ENCODE measurements at places on chromosomes 6 and 20. TPM values are rescaled to one million over a fixed set of nuclear protein-coding genes. Genes with fewer than 3 reads are reported as not detected.

Gene PDE7B
- 0.26 TPM for total RNA-seq

Gene AKAP12
- total RNA-seq, result 12.3 TPM

Gene HSPA12B
- 2.5 TPM for total RNA-seq

Gene ARHGAP40
- total RNA-seq, result 30.2 TPM

Gene EYA4
- total RNA-seq, result 0.23 TPM

Gene DLK2
- total RNA-seq, result 23.6 TPM

Gene EPPIN
- 0.42 TPM for total RNA-seq

Gene SPATS1
- total RNA-seq, result not detected

Gene PPP1R18
- total RNA-seq, result 29.9 TPM

Gene BANF2
- not detected for total RNA-seq

- DNase-seq, result no peak
Observed at GRCh38 chr6:108168090-108168463, 2.3 kb downstream of the NR2E1 start.

DNA sequence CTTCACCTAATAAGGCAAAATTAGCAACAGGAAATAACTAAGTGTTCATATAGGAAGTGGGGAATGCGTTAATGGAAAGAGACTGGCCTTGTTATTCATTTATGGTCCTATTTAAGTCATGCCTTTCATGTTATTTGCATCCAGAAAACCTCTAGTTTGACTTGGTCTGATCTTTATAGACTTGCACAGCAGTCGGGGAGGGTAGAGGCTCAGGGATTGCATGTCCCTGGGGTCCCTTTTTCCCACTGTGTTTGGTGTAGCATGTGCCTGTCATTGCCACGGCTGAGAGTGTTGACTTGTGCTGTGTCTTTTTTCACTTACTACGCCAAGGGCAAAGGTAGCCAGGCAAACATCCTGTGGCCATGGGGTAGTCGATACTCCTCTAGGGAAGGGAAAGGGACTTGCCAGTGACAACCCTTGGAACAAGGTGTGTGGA, 105.4 kb upstream of the RIN2 start:
- DNase-seq, result no peak

DNA sequence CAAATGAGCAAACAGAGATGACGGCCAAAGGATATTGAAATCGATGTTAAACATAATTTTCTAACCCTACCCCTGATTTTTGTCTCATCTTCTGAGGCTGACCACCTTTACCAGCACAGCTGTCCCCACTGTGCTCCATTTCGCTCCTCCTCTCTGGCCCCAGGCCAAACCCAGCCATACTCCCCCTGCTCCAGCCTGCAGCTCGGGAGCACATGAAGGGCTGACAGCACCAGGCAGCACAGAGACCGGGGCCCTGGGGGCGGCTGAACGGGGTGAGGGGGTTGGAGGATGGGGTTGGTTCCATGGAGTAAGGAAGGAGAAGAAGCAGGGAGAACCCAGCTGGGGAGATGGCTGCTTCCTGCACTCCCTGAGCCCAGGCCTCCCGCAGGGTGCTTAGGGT, 3.2 kb upstream of the NCR2 start:
- DNase-seq, result no peak

DNA sequence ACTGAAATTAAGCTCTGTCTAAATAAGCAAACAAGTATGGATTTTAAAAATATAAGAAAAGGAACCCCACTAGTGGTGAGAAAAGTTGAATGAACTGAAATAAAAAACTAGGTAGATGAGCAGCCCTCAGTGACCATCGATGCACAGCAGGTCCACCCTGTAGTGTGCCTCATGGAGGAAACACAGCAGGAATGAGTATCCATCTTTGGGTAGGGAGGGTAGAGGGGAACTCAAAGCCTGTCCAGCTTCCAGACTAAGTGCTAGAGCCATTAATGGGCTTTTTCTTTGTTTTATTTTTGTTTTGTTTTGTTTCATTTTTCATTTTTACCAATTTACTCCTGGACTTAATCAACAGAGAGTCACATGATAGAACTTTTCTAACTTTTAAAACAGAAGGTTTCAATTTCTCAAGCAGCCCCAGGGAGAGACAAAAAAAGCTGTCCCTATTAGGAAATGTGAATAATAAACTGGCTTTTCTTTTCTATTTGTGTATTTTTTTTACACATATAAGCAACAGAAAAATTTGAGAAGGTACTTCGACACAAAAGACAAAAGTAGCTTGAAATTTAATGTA, 700.6 kb downstream of the HACE1 start:
- no peak for DNase-seq

GRCh38 chr20:2691663-2692035, 931 bp upstream of the EBF4 start:
- DNase-seq, result peak; percentile 51

GRCh38 chr6:127267646-127268625, 1.3 kb downstream of the RNF146 start:
- no peak for DNase-seq

DNA sequence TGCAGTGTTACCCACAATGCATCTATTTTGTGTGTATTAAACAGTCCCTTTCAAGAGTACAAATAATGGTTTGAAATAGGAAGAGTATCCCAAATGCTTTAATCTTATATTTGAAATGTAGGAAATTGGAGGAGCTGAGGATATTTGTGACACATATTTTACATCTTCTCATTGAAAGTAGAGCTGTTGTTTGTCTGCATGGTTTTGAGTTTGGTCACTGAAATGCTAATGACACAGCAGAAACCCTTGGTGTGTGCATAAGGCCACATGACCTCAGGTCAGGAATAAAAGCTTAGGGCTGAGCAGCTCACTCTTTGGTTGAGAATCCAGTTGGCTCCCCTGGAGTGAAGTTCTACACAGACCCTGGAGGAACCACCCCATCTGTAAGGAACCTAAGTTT, 49.8 kb downstream of the TPD52L1 start:
- DNase-seq, result no peak

GRCh38 chr6:52595000-52595795, 18.3 kb upstream of the TRAM2 start:
- DNase-seq, result no peak

DNA sequence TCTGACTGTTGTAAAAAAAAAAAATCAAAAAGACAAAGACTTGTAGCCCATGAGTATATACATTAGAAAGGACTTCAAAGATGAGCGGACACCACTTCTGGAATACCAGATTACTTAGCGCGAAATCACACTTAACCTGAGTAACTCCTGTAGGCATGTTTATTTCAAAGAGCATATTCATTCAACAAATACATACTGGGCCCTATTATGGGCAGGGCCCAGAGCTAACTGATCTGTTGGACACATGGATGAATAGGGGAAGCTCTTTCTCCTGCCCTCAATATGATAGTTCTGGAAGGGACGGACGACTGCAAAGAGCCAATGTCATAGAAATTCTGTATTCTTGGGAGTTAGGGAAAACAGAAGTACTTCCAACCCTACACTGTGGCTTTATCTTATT, 12.3 kb downstream of the MAN1A1 start:
- DNase-seq, result no peak

- no peak for DNase-seq
Observed at GRCh38 chr20:3716195-3716834, 3.9 kb upstream of the SIGLEC1 start.

DNA sequence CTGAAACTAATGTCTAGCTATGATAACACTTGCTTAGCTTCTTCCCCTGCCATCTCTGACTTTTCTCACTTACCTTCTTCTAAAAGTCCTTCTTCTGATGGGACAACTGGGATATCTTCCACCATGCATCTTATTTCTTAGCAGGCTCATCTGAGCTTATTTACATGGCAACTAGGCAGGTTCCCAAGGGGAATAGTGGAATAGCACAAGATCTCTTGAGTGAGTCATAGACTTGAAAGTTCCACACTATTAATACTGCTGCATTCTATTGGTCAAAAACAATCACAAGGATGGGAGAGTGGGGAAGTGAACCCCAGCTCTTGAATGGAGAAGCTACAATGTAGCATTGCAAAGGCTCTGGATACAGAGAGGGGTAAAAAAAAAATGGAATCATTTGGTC, 142.1 kb downstream of the HAO1 start:
- DNase-seq, result no peak

DNA sequence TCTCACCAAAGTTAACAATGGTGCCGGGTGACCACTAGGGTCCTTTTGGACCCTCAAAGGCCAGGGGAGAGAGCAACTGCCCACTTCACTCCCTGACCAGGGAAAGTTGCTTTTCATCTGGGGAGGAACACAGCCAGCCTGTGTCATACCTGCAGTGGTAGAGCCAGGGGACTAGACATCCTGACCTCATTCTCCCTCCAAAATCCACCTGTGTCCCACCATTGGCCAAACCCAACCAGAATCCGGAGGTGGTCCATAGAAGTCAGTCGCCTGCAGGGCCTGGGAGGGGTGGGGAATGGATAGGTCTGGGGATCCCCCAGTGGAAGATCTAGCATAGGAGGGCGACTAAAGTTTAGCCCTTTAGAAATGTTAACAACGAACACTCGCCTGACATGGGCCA, 12.8 kb downstream of the PFDN4 start:
- DNase-seq, result no peak

DNA sequence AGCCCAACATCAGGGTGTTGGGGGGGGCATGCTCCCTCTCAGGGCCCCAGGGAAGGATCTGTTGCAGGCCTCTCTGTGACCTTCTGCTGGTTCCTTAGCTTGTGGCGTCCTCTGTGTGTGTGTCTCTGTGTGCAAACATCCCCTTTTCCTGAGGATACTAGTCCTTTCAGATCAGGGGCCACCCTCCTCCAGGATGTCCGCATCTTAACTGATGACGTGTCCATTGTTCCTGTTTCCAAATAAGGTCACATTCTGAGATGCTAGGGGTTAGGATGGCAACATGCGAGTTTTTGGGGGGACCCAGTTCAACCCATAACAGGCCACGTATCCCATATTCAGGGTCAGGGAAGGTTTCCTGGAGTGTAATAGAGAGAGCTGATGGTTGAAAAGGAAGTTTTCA, 40.9 kb downstream of the GMPR start:
- DNase-seq, result no peak

DNA sequence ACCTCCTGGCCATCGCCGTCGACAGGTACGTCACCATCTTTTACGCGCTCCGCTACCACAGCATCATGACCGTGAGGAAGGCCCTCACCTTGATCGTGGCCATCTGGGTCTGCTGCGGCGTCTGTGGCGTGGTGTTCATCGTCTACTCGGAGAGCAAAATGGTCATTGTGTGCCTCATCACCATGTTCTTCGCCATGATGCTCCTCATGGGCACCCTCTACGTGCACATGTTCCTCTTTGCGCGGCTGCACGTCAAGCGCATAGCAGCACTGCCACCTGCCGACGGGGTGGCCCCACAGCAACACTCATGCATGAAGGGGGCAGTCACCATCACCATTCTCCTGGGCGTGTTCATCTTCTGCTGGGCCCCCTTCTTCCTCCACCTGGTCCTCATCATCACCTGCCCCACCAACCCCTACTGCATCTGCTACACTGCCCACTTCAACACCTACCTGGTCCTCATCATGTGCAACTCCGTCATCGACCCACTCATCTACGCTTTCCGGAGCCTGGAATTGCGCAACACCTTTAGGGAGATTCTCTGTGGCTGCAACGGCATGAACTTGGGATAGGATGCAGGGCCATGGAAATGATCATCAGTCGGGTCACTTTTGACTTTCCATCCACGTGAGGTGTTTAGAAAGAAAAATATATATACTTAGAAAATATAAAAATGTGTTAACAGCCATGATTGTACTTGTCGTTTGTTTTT, 868 bp downstream of the MC3R start:
- no peak for DNase-seq

- DNase-seq, result no peak
Observed at GRCh38 chr6:50030350-50030749, 8.6 kb upstream of the DEFB110 start.

- DNase-seq, result no peak
Observed at GRCh38 chr6:24564081-24564480, 69.3 kb downstream of the ALDH5A1 start.

- DNase-seq, result peak; percentile 69
Observed at GRCh38 chr20:62063981-62064769, 1.5 kb downstream of the TAF4 start.

DNA sequence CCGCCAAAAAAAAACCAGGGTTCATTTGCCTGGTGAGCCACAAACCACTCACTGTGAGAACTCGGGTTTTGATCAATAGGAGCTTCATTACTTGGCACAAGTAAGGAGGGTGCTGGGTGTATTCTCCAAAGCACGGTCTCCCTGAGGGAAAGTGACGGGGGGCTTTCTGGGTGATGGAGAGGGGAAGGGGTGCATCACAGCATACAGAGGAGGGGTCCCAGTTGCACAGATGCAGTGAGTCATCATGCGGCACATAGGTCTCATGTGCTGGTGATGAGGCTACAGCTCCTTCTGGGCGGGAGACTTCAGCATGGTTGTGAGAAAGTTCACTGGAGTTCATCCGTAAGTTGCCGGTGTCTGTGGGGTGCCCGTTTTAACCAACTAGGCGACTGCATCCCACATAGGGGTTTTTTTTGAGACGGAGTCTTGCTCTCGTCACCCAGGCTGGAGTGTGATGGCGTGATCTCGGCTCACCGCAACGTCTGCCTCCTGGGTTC, 36.2 kb downstream of the SUN5 start:
- DNase-seq, result peak; percentile 19

GRCh38 chr6:4922488-4923037, 81.3 kb downstream of the RPP40 start:
- no peak for DNase-seq

- DNase-seq, result no peak
Observed at GRCh38 chr6:93307505-93308409, 111.6 kb downstream of the EPHA7 start.

DNA sequence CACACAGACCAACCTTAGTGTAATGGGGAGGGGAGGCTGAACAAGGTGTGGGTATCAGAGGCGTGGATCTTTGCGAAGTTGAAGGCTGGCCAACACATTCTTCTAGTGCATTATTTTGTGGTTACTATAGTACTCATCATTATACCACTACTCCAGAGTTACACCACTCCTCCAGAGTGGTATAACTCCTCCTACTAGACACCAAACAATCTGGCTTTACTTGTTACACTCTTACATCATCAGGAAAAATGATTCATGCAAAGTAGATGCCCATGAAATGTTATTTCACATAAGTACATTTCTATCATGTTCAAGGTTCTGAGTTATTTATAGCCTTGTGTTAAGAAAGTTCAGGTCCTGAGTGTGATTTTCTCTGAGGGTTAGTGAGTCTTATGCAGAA, 443.1 kb upstream of the OPRM1 start:
- no peak for DNase-seq

GRCh38 chr6:451847-452246, 60.3 kb downstream of the IRF4 start:
- DNase-seq, result no peak

- DNase-seq, result no peak
Observed at GRCh38 chr20:62305765-62306413, 3.1 kb downstream of the ADRM1 start.

DNA sequence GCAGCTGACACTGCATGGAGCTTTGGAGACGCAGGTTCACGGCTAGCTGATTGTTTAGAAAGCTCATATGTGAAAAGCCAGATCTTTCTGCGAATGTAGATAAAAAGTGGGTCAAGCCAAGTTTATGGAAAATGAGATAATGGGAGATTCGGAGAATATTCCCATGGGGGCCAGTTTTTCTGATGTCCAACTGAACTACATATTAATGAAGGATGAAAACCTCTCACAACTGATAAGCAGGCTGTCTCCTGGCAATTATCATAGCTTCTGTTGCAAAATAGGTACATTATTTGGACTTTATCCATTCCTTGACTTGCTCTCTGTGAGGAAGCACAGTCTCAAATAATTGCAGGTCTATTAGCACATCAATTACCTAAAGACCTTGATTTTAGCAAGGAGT, 21.1 kb downstream of the HDGFL1 start:
- no peak for DNase-seq

All from suprapubic skin (tissue), 4 donors.